ENCODE measurements at places on chromosomes 7 and 10.

- DNase-seq: no peak
These were observed 120.0 kb upstream of the SAMD8 start for GRCh38 chr10:74991435-74991834.

- no peak for DNase-seq
These were observed 57.1 kb downstream of the PLPP4 start for GRCh38 chr10:120514035-120514620.

DNA sequence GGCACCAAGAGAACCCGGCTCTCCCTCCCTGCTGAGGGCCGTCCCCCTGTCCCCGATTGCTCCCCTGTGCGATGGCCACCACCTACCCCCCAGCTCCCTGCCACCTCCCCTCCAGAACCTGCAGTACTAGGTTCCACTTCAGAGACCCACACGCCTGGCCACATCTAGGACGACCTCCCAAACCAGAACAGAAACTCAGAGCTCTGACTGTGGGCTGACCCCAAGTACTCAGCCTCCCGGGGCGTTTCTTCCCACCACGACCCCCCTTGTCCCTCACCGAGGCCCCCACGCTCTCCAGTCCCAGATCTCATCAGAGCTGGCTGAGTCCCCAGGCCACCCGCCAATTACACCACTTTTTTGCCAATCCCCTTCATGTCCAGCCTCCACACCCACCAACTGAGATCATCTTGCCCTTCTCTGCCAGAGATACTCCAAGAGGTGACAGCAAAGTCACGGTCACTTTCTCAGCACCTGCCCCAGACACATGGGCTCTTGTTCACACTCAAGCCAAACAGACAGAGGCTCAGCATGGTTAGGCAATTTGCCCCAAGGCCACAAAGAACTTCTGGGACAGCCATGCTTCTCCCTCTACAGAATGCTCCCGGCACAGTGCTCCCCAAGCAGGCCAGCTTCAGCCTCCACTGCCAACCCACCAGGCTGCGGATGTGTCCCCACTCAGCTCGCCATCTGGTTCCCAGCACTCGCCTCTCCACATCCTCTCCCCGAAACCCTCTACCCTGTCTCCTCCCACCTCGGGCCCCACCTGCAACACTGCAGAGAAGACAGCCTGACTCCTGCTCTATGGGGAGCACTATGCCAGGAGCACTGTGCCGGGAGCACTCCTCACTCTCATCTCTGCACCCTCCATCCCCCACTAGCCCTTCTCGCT lies 4.7 kb downstream of the TMEM120A start:
- no peak for DNase-seq

GRCh38 chr7:150939466-150939865 lies 38.7 kb downstream of the KCNH2 start:
- DNase-seq: no peak

GRCh38 chr7:6619961-6620360 lies 4.6 kb downstream of the ZNF853 start:
- DNase-seq: no peak

GRCh38 chr7:154375956-154376355 lies 323.8 kb downstream of the DPP6 start:
- DNase-seq: no peak

DNA sequence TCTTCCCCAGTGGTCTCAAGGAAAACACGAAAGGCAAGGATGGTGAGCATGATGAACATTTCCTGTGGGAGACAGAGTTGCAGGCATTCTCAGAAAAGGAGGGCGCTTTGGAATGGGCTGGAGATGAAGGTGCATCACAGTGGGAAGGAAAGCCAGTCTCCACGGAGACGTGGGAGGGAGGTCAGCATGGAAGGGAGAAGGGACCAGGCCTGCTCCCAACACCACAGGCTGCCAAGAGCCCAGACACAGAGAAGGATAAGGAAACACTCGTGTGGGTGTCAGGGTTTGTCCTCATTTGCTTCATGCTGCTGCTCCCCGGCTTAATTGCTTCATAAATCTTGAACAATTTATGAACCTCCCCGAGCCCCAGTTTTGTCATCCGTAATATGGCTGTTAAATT lies 231.5 kb upstream of the ZNF32 start:
- no peak for DNase-seq

- DNase-seq: no peak
These were observed 46.9 kb upstream of the SFMBT2 start for GRCh38 chr10:7457478-7458316.

DNA sequence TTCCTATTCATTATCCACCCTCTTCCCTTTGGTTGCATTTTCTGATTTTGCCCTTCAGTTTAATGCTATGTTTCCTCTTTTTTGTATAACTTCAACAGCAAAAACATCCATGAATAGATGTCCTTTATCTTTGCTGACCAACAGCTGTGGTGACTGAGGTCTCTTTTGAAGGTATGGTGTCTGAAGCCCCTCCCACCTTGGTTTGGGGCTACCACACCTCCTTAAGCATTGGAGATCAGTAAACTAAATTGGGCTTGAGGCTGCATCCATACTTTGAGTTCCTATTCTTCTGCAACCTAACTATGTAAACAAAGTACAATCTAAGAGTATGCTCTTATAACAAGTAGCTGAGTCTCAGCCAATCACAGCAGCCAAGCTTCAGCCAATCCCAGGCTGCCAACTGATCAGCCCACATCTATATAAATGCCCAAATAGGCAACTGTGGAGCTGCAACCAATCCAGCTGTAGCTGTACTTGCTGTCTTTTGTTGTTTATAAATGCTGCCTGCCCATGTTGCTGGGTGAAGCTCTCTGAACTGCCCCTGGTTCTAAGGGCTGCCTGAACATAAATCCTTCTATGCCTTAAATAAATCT lies 69.4 kb upstream of the PDLIM1 start:
- no peak for DNase-seq

DNA sequence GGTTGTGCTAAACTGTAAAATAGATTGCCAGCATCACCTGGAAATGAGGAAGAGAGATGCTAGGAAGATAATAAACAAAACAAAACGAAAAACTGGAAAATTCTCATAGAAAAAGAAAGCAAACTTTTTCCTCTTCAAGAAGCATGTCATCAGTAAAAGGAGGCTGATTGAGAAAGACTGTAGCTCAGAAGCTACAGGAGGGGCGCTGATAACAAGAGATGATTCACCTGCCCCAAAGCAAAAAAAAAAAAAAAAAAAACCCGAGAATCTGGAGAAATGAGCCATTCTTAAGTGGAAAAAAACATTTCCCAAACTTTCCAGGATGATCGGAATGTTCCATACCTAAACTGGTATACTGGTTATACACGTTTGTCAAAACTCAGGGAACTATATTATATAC lies 130.5 kb upstream of the C1QL3 start:
- no peak for DNase-seq

- DNase-seq: no peak
These were observed 63.4 kb upstream of the AQP1 start for GRCh38 chr7:30848121-30848855.

DNA sequence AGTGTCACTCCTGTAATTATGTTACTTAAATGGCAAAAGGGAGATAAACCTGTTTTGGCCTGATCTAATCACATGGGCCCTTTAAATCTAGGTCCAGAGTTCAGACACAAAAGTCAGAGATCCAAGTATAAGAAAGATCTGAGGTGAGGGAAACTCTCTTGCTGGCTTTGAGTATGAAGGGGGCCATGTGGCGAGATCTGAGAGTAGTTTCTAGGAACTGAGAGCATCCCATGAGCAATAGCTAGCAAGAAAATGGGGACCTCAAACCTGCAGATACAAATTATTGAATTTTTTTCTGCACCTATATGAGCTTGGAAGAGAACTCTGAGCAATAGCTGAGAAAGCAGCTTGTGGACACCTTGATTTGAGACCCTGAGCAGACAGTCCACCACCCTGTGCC lies 27.6 kb downstream of the ANKRD7 start:
- DNase-seq: no peak

- DNase-seq: no peak
These were observed 2.1 kb upstream of the UNCX start for GRCh38 chr7:1230411-1231213.

- no peak for DNase-seq
These were observed 27.3 kb downstream of the FAM20C start for GRCh38 chr7:219581-220150.

GRCh38 chr7:90988996-90989765 lies 275.1 kb upstream of the FZD1 start:
- DNase-seq: no peak

GRCh38 chr10:60148266-60148840 lies 241.3 kb downstream of the ANK3 start:
- DNase-seq: no peak

- DNase-seq: no peak
These were observed 22.1 kb downstream of the CYP17A1 start for GRCh38 chr10:102814873-102815661.

- DNase-seq: no peak
These were observed 369.9 kb upstream of the NRP1 start for GRCh38 chr10:33704214-33704830.

DNA sequence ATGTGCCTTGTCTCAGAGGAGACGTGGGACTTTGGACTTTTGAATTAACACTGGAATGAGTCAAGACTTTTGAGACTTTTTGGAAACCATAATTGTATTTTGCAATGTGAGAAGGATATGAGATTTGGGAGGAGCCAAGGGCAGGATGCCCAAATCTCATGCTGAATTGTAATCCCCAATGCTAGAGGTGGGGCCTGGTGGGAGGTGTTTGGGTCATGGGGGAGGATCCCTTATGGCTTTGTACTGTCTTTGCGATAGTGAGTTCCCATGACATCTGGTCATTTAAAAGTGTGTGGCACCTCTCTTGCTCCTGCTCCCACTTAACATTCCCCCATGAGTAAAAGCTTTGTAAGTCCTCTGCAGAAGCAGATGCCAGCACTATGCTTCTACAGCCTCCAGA lies 39.2 kb downstream of the DNAJC9 start:
- no peak for DNase-seq

DNA sequence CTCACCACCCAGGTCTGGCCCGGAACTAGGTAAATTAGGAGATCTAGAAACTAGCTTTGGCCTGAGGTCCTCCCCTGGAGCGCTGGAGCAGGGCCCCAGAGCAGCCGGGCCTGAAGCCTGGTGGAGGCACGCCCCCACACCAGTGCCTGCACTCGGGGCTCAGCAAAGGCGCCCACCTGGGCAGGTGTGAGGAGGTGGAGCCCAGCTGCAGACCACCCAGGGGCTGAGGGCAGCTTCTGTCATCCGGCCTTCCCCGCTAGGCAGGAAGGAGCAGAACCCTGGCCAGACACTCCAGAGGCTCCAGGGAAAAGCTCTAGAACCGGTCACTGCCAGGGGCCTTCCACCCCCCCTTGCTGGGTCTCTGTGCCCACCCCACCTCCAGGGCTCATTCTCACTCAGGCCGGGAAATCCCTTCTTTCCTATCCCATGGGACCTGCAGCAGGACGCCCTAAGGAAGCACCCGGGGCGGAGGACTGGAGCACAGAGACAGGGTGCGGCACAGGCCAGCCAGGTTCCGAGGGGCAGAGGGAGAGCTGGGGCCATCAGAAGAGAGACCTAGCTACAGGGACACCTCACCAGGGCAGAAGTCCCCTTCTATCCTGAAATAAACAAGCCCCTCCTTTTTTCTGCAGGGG lies 161.2 kb downstream of the NRF1 start:
- no peak for DNase-seq

- no peak for DNase-seq
These were observed 101.6 kb downstream of the HECTD2 start for GRCh38 chr10:91511549-91512330.

- DNase-seq: no peak
These were observed 118.3 kb downstream of the DGKI start for GRCh38 chr7:137728426-137728825.

- no peak for DNase-seq
These were observed 365.7 kb downstream of the GATA3 start for GRCh38 chr10:8420182-8420581.

GRCh38 chr7:117427258-117427701 lies at the start of gene ASZ1:
Gene ASZ1 (minus strand): TSS chr7:117427493. CDS start chr7:117427460, 33 bp downstream.
- no peak for DNase-seq

DNA sequence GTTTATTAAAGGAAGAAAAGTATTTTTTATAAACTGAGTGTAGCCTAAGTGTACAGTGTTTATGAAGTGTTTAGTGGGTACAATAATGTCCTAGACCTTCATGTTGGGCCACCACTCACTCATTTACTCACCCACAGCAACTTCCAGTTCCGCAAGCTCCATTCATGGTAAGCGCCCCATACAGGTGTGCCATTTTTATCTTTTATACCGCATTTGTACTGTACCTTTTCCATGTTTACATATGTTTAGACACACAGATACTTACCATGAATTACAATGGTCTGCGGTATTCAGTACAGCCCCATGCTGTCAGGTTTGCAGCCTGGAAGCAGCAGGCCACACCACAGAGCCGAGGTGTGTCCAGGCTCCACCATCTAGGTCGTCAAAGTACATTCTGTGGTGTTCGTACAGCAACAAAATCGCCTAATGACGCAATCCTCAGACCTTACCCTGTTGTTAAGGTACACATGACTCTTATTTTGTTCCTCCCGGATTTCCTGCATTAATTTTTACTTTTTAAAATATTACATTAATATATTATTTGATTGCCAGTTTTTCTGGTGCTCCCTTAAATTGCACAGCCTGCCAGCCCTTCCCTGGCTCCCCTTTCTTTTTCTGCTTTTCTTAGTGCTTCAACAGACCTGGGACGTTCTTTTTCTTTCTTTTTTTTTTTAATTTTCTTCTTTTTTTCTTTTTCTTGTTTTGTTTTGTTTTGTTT lies 881 bp upstream of the SSBP1 start:
- DNase-seq: peak; percentile 9

- DNase-seq: no peak
These were observed 10.4 kb upstream of the STOX1 start for GRCh38 chr10:68816796-68817412.

DNA sequence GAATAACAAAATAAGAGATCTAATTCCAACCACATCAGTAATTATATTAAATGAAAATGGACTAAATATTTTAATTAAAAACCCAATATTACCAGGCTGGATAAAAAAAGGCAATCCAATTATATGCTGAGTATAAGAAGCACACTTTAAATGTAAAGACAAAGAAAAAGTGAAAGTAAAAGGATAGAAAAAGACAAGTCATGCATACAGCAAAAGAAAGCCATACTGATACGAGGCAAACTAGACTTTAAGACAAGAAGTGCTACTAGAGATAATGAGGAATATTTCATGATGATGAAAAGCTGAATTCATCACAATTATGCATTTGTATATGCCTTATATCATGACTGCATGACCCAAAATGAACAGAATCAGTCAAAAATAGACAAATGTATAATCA lies 628.6 kb downstream of the PHTF2 start:
- DNase-seq: no peak

DNA sequence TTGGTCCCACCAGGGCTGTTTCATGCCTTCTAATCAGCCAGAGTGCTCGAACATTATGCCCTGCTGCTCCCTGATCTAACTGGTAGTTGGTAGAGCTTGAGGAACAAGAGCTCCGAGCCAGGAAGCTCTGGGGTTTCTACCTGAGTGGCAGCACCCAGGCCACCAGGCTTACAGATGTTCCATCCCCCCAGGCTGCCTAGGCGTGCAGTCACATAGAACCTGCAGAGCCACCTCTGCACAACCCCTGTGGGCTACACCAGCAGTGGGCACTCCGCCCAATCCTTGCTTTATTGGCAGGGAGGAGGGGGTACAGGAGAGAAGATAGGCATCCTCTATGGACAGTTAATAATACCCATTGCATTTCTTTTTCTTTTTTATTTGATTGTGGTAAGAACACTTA lies 21.8 kb downstream of the MAP3K8 start:
- no peak for DNase-seq

Measured in CD4-positive, alpha-beta T cell treated with Interferon alpha-2 for 1 hour (primary cell).